Activated CD4-positive, alpha-beta T cell treated with anti-CD3 and anti-CD28 coated beads, Interleukin-2, amount 50 U/mL, for 24 hours (primary cell): ENCODE measurements at places on chromosomes 12 and 14.
A peak's percentile ranks its signal among the peaks of the same experiment; 100 is the strongest.

- no peak for DNase-seq
Observed at GRCh38 chr14:92493492-92493891, 20.1 kb upstream of the RIN3 start.

DNA sequence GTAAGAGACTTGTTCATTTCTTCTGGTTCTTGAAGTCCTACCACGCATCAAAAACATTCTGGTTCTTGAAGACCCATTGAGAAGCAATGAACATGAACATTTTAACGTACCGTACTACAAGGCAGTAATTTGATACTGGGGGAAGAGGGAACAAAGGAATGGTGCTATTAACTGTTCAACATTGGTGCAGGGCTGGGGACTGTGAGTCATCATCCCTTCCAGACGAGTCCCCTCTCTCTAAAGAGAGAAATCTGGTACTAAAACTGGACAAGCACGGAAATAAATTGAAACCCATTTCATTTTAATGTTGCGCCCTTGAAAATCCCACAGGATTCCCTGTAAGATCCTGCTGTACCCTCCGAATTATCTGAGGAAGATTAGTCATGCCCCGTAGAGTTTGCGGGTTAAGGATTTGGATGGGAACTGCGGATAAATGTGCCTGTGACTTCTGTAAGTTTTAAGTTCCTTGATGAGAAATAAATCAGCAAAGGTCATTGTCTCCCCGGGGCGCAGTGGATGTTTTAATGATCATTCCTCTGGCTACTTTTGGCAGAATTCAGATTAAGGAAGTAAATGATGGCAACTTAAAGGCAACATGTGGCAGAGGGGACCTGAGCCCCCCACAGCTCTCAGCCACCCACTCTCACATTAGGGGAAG, 78.6 kb downstream of the KCNK13 start:
- no peak for DNase-seq

DNA sequence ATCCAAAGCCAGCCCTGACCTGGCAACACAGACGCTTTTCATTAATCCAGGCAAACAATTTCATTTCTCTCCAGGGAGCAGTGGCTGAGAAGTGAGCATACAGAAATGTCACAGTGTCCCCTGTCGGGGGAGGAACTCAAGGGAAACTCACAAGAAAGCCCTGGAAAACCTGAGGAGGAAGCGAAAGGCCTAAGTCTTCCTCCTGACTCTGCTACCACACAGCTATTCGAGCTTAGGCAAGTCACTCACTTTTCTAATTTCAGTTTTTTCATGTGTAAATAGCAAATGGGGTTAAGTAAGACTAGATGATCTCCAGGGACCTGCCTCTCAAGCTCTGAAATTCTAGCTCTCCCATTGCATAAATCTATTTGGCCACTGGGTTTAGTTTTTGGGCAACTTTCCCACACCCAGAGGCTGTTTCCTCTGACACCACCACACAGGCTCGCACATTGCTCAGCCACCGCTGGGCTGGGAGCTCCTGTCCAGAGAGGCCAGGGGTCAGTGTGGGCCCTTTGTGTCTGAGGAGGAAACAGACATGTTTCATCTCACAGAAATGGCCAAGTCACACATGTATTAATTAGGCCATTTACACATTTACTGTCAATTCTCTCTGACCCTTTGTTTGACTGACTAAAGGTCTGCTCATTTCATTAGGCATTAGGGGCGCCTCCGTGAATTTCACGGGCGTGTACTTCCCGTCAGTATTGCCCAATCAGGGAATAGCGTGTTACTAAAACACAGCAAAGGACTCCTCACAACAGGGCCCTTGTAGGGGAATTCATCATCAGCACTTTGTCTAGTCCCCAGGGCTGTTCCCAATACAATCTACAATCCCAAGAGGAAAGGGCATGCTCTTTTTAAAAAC, 9.8 kb upstream of the PNMA1 start:
- no peak for DNase-seq

DNA sequence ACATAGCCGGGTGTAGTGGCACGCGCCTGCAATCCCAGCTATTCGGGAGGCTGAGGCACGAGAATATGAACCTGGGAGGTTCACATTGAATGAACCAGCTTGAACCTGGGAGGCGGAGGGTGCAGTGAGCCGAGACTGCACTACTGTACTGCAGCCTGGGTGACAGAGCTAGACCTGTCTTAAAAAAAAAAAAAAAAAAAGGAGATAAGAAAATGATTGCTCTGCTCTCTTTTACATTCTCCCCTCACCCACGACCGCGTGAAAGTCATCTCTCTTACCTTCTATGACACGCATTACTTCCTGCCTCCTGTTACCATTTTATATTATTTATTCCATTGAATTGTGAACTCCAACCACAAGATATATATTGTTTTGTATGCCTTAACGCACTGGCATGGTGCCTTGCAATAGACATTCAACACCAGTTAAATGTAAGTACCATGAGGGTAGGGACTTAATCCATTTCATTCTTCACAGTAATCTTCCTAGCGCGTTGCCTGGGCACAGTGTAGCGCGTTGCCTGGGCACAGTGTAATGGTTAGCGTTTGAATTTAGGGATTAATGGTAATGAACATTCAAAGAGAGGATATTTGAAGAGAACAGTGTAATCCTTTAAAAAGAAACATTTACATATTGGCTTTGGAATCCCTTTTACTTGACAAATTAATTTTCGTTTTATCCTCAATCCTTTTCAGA, 2.7 kb downstream of the RAP1B start:
- no peak for DNase-seq

GRCh38 chr12:117857632-117858612, 110.9 kb downstream of the KSR2 start:
- DNase-seq, result peak; percentile 22

GRCh38 chr14:67551940-67552339, 18.9 kb downstream of the PLEKHH1 start:
- no peak for DNase-seq

- DNase-seq, result no peak
Observed at GRCh38 chr12:16285586-16285985, 8.1 kb upstream of the SLC15A5 start.

GRCh38 chr12:32773691-32774090, 18.0 kb upstream of the YARS2 start:
- DNase-seq, result no peak
